ENCODE measurements at places on chromosomes 5 and 9. TPM values are rescaled to one million over a fixed set of nuclear protein-coding genes. Genes with fewer than 3 reads are reported as not detected.

CATSPER3 gene
- polyA plus RNA-seq: 5.8 TPM

FAM221B gene
- 0.09 TPM for polyA plus RNA-seq

DNA sequence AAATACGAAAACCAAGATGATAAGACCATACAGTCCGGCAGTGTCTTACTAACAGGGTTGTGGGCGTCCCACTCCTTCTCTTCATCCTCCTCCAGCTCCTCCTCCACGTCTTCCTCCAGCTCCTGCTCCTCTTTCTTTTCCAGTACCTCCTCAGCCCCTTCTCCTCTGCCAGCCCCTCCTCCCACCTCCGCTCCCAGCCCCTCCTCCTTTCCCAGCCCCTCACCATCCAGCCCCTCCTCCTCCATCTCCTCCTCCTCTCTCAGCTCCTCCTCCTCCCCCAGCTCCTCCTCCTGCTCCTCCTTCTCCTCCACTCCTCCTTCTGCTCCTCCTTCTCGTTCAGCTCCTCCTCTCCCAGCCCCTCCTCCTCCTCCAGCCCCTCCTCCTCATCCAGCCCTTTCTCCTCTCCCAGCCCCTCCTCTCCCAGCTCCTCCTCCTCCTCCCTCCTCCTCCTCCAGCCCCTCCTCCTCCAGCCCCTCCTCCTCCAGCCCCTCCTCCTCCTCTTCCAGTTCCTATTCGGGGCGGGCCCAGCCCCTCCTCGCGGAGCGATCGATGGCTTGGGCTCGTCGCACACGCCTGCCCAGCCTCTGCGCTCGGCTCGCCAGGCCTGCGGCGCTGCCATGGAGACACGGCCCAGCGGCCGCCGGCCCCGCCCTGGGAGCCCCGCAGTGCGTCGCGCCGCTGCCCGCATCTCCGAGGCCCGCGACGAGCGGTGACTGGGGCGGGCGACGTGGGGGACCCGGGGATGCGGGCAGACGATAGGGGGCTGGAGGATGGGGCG lies at the start of gene BRD3OS:
Gene BRD3OS, plus strand, starts transcription at position 654 of the 778 bp plus-strand sequence. CDS start 1,267 bp downstream, outside the sequence.
- H3K36me3 ChIP-seq: no peaks in the 10 kb centered on the region
- H3K27ac ChIP-seq: no peak within 1 kb of the TSS
- peak within 1 kb of the TSS; percentile 40 for H3K4me3 ChIP-seq
- DNase-seq: peak; percentile 98

- H3K4me1 ChIP-seq: no peaks in the 10 kb centered on the region
- H3K36me3 ChIP-seq: no peaks in the 10 kb centered on the region
- no peak for DNase-seq
- no peak overlapping the region for H3K4me3 ChIP-seq
- no peak overlapping the region for H3K27ac ChIP-seq
- peaks cover 3% of the 10 kb centered on the region for H3K27me3 ChIP-seq
Measured at GRCh38 chr5:31806561-31806960, 167.6 kb downstream of the PDZD2 start.

DNA sequence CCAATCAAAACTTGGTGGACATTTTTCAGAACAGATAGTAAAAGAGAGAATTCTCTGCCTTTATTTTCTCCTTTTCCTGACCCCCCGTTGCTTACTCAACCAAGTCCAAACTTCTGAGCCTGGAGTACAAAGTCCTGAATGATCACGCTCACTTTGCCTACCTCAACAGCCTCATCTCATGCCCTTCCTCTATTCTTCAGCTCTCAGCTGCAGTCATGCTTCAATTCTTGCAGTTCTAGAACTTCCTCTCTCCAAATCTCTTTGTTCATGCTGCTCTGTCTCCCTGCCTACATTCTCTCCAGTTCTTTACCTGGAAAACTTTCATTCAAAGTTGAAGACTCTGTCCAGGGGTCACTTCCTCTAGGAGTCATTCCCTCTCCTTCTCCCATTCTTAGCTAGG lies 398.5 kb upstream of the SLC24A2 start:
- no peaks in the 10 kb centered on the region for H3K36me3 ChIP-seq
- no peaks in the 10 kb centered on the region for H3K27me3 ChIP-seq
- no peak overlapping the region for H3K27ac ChIP-seq
- no peak for DNase-seq
- no peaks in the 10 kb centered on the region for H3K4me1 ChIP-seq

GRCh38 chr9:123437201-123437600 lies 81.2 kb downstream of the CRB2 start:
- peaks cover 55% of the 10 kb centered on the region for H3K36me3 ChIP-seq
- no peak overlapping the region for H3K27ac ChIP-seq
- no peak overlapping the region for H3K4me3 ChIP-seq
- H3K4me1 ChIP-seq: no peaks in the 10 kb centered on the region
- no peak for DNase-seq
- H3K27me3 ChIP-seq: no peaks in the 10 kb centered on the region

DNA sequence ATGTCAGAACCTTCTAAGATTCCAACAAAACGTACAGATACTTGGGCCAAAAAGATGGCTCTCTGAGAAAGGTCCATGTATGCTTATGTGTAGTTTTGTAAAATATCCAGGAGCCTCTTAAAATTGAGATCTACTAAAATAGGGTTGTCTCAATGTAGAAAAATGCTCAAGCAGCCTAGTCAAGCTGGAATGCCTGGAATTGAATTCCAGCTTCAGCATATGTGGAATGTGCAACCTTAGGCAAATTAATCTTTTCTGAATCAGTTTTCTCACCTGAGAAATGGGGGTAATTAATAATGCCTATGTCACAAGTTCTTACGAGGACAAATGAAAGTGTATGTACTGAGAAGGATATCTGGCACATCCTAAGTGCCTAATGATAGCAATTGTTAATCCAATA lies 662.4 kb downstream of the DTWD2 start:
- H3K36me3 ChIP-seq: no peaks in the 10 kb centered on the region
- no peaks in the 10 kb centered on the region for H3K4me1 ChIP-seq
- H3K27me3 ChIP-seq: no peaks in the 10 kb centered on the region
- no peak for DNase-seq
- H3K27ac ChIP-seq: no peak overlapping the region
